HFFc6 (cell line): ENCODE measurements at places on chromosomes 11 and 22. TPM values are rescaled to one million over a fixed set of nuclear protein-coding genes. Genes with fewer than 3 reads are reported as not detected.

OR4C13 gene
- not detected in 2 replicates for total RNA-seq

GRCh38 chr22:42934338-42934737, 77.3 kb upstream of the ARFGAP3 start:
- no peak for DNase-seq

GRCh38 chr11:132177106-132177505, 806.7 kb downstream of the NTM start:
- DNase-seq: peak; percentile 59

DNA sequence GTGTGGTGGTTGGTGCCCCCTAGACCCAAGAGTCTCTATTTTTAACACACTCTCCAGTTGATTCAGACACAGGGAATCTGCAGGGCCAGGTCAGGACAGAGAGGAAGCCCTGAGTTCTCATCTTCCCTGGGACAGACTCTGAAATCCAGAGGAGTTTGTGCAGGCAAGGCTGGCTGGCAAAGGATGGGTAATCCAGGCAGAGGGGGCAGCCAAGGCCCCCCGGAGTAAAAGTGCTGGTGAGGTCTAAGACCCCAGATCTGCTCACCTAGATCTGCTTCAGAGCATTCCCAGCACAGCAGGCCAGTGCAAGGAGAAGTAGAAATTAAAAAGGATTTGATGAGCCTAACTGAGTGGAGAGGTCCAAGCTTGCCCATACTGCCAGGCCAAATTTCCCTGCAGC, 40.6 kb upstream of the MN1 start:
- DNase-seq: no peak

DNA sequence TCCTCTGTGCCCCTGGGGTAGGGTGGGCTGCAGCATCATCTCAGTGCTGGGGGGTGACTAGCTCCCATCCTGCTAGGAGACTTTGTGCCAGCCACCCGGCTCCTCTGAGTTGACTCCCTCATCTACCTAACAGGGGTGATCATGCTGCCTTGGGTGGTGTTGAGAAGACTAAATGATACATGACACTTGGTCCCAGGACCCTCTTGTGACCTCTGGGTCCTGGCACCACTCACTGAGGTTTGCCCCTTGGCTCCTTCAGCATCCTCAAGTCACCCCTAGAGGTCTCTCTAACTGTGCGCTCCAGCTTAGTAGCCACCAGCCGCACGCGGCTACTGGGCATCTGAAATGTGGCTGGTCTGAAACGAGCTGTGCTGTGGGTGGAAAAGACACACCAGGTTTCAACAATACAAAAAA, 72.1 kb downstream of the LRRC32 start:
- no peak for DNase-seq

FAM83F gene
- total RNA-seq: not detected in 3 replicates

- no peak for DNase-seq
These were observed 39.7 kb downstream of the YWHAH start for GRCh38 chr22:31983911-31984656.

DNA sequence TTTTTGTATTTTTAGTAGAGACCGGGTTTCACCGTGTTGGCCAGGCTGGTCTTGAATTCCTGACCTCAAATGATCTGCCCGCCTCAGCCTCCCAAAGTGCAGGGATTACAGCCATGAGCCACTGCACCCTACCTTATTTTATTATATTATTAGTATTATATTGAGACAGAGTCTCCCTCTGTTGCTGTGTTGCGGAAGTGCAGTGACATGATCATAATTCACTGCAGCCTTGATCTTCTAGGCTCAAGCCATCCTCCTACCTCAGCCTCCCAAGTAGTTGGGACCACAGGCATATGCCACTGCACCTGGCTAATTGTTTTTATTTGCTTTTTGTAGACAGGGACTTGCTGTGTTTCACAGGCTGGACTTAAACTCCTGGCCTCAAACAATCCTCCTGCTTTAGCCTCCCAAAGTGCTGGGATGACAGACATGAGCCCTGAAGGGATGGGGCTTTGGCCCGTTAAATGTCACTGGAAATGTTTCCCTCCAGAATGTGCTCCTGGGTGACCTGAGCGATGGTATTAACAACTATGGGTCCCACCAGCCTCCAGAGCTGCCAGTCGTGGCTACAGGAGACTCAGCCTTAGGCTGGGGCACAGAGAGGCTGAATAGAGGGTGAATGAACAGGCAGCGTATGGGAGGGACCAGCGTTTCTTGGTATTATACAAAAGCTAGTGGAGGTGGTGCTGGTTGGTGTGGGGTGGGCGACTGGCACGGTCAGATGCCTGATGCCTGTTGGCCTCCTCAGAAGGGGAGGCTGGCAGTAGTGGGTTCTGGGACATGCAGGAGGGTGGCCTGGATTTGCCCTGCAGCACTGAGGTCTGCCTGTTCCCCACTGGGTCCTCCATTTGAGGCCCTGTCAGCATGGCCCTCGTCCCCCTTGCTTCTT, 7.3 kb downstream of the TANGO2 start:
- DNase-seq: peak; percentile 14

CD3G gene
- total RNA-seq: not detected in 3 replicates

DNA sequence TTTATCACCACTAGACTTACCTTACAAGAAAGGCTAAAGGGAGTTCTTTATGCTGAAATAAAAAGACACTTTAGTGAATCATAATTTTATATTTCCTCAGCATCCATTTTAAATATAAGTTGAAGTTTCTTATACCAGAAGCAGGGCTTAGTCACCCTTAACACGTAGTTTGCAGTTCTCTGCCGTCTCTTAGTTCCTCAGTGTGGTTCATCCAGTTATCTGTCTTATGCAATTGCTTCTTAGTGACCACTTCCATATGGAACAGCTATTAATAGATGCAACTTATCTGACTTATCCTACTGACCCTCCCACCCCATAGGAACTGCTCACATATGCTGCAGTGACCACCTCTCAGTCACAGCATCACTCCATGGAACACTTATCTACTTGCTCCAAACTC, 11.7 kb upstream of the SLC36A4 start:
- DNase-seq: no peak

SERHL2 gene
- 4.6 to 6.1 TPM (median 4.9 TPM) in 3 replicates for total RNA-seq

- no peak for DNase-seq
These were observed 52.0 kb upstream of the ELF5 start for GRCh38 chr11:34565417-34566207.

PPP2R5B gene
- 18.4 to 26.6 TPM (median 24.7 TPM) in 3 replicates for total RNA-seq

DNA sequence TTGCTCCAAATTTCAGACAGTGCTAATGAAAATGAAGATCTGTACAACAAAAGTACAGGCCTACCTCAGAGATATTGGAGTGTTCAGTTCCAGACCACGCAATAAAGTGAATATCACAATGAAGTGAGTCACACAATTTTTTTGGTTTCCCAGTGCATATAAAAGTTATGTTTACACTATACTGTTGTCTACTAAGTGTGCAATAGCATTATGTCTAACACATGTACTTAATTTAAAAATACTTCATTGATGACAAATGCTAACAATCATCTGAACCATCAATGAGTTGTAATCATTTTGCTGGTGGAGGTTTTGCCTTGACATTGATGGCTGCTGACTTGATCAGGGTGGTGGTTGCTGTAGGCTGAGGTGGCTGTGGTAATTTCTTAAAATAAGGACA, 60.6 kb upstream of the E2F8 start:
- DNase-seq: no peak

DNA sequence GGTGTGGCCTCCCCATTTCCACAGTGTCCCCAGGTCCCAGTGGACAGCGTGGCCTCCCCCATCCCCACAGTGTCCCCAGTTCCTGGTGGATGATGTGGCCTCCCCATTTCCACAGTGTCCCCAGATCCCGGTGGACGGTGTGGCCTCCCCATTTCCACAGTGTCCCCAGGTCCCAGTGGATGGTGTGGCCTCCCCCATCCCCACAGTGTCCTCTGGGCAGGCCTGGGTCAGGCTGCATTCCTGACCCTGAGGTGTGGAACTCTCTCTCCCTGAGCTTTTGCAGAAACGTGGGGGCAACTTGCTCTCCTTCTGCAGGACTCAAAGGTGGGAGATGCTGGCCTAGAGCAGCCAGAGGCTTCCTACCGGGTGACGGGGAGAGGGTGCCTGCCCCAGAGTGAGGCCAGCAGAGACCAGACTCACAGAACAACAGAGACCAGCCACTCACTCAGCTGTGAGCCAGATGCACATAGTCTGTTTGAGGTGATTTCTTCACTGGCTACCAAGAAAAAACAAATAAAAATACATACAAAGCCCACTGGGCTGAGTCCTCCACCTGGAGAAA, 85.8 kb upstream of the FGF3 start:
- no peak for DNase-seq

DNA sequence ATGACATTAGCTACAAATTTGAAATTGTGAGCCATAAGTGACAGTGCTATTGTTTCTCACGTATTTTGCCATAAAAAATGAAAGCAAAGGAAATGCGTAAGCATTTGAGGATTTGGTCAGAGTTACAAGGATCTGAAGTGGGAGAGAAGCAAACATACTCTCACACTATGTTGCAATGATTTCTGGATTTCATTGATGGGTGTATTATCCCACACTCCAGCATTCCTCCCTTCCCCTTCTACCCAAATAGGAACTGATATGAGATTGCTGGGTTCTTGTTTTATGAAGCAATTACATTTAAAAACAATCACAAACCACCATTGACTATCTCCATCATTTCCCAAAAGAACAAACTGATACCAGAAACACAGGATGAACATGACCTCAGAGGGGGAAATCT, 314.0 kb upstream of the CTSC start:
- no peak for DNase-seq

- DNase-seq: no peak
These were observed 216.6 kb downstream of the CEP164 start for GRCh38 chr11:117544130-117544800.

DNA sequence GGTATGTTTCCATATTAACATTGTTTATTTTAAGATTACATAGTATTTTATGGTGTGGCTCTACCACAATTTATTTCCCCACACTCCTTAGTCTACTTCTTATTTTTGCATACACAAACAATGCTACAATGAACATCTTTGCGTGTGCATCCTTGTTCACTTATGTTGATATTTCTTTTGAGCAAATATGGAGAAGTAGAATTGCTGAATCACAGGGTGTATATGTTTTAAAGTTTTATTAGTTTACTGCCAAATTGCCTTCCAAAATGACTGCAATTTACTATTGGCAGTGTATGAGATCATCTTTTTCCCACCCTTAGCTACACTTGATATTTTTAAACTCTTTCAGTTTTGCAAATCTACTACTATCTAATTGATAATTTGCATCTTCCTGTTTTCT, 38.7 kb upstream of the FAR1 start:
- DNase-seq: no peak

DNA sequence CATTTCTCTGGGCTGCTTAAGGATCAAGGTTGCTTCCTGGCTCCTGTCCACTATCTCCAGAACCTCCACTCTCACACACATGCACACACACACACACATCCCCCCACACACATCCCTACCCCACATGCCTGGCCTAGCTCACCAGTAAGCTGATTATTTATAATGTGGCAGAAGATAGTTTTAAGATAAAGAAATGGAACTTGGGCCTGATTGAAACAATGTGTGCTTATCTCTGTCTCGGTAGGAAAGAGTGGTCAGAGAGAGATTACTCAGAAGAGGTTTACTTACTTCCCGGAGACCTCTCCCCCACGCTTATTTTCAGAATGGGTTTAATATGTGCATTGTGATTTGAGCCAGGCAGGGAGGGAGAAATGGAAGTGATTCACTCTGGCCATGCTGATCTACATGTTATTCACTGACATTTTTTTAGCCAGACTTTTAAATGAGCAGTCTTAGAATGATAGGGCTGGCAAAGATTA, 422.4 kb downstream of the TENM4 start:
- DNase-seq: peak; percentile 86

- DNase-seq: peak; percentile 98
These were observed 128.8 kb downstream of the SGSM3 start for GRCh38 chr22:40499209-40499623.

- DNase-seq: no peak
These were observed 45.6 kb downstream of the SMCO4 start for GRCh38 chr11:93497596-93497995.

- DNase-seq: no peak
These were observed 17.1 kb downstream of the ZNRF3 start for GRCh38 chr22:28900379-28900925.

DNA sequence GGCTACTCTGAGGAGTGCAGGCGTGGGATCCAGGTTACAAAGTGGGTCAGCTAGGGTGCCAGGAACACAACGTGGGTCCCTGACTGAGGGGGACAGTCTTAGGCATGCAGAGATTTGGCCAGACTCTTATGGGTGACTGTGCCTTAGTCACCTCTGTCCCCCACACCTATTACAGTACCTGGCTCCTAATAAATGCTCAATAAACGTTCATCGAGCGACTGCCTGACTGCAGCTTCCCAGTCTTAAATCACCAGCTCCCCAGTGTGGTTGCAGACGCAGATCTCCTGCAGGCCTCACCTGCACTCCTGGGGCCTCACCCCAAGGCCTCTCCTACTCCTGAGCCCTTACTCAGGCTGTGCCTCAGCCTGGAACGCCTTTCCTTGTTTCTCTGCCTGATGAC, 3.2 kb upstream of the SUN2 start:
- no peak for DNase-seq

DNA sequence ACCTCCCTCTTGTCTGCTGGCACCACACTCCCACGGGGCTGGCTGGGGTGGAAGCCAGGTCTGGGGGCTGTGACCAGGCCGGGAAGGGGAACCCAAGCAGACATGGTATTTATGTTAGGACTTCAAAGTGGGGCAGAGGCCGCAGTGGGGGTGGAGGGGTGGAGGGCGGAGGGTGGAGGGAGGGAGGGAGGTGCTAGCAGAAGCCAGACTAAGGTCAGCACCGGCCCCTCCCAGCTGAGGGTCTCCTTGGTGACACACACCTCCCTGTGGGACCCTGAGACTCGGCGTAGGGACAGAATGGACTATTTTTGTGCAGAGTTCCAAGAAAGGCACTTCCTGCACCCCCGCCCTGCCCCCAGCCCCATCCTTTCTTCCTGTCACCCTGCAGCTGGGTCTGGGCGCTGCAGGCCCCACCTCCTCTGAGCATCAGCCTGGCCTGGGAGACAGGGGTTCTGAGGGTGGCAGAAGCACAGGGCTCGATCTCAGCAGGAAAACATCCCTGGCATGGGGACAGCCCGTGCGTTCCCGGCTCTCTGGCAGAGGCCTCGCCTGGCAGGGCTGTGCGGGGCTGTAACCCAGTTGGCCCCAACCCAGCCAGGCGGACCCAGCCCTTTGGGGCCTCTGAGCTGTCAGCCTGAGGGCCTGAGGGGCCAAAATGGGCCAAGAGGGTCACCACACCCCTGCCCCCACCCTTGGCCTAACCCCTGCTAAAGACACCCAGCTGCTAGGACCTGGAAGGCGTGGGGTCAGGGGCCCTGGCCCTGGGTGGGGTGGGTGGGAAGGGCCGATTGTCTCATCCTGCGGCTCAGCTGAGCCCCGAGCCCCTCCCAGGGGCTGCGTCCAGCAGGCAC, 9.6 kb upstream of the CD248 start:
- peak; percentile 54 for DNase-seq

CASP5 gene
- not detected in 3 replicates for total RNA-seq

- DNase-seq: no peak
These were observed 24.0 kb upstream of the SYT8 start for GRCh38 chr11:1810761-1811160.

GAS2 gene
- total RNA-seq: 0.31 to 1.1 TPM (median 0.88 TPM) in 3 replicates
